ENCODE measurements at places on chromosomes 3 and 15. TPM values are rescaled to one million over a fixed set of nuclear protein-coding genes. Genes with fewer than 3 reads are reported as not detected.
A peak's percentile ranks its signal among the peaks of the same experiment; 100 is the strongest.

GRCh38 chr15:98070137-98070536 lies 109.6 kb downstream of the ARRDC4 start:
- DNase-seq, result no peak

- peak; percentile 33 for DNase-seq
These were observed 22.4 kb upstream of the CELF6 start for GRCh38 chr15:72342385-72342784.

DNA sequence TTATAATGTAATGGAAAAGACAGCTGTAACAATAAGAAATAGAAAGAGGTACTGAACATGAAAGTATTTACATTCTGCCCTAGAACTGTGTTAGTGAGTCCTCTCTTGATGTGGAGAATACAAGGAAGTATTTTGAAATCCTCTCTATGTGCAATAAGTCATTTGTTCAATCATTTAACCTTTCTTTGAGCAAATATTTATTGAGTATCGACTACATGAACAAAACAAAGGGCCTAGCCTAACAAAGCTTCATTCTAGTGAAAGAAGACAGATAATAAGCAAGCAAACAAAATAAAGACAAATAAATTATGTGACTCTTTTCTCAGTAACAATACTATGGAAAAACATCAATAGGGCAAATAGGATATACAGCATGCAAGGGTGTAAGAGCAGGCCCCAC lies 354.9 kb upstream of the ATP11B start:
- no peak for DNase-seq

GRCh38 chr3:124034016-124034843 lies 42.3 kb upstream of the ROPN1 start:
- peak; percentile 62 for DNase-seq

DNA sequence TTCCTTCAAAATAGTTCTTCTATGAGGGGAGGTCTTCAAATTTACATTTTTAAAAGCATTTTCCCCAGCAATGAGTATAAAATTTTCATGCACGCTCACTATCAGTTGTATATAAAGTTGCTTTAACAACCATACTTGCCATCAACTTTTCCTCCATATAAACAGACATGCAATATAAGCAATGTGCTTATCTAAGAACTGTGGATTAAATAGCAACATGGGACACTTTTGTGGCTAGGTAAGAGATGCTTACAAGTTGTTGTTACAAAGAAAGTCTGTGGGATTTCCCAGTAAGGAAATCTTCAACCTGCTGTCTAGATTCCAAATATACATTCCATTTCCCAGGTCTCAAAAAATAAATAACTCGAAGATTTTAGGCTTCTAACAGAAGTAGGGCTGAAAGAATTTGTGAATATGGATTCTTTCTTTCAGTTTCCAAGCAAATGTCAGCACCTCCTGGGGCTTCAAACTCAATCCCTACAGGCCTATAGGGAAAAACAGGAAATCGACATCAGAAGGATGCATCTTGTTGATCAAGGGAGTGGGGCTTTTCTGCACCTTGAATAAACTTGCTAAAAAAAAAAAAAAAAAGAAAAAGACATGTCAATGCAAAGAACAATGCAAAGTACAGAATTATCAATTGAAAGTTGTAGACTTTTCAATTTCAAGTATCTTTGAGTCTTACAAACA lies 16.1 kb downstream of the TNIK start:
- DNase-seq, result no peak

GRCh38 chr3:71104976-71105375 lies 478.6 kb downstream of the FOXP1 start:
- no peak for DNase-seq

DNA sequence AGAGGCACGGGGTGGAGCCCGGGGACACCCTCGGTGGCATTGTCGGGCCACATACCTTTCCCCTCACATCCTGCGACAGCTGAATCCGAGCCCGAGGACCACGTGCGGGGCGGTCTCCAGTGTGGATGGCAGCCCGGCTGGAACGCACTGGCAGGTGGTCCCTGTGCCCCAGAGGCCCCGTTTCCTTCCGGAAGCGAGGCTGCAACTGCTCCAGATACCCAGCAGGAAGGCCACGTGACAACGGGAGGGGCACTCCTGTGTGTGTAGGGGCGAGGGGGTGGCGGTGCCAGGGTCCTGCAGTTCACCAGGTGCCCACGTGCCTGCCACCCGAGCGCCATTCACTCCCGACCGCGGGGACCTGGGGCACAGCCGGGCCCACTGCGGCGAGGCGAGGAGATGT lies 44.1 kb downstream of the APH1B start:
- no peak for DNase-seq

DNA sequence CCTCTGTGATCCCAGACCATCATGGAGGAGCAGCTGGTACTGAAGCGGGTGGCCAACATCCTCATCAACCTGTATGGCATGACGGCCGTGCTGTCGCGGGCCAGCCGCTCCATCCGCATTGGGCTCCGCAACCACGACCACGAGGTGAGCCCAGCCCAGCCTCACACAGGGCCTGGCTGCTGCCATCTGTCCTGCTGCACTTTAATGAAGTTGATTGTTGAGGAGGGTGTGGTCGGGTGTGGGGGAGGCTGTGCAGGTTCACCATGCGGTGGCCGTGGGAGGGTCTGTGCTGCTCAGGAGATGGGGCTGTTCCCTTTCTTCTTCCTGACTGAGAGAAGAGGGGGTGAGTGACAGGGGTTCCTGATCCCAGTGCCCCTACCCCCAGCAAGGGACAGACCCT lies 30.6 kb downstream of the ACAD9 start:
- no peak for DNase-seq

GRCh38 chr3:31105438-31106077 lies 211.1 kb upstream of the GADL1 start:
- DNase-seq, result no peak

GRCh38 chr3:197105786-197106185 lies 76.2 kb upstream of the MELTF start:
- no peak for DNase-seq

- no peak for DNase-seq
These were observed 549.6 kb downstream of the ZIC1 start for GRCh38 chr3:147958754-147959153.

DNA sequence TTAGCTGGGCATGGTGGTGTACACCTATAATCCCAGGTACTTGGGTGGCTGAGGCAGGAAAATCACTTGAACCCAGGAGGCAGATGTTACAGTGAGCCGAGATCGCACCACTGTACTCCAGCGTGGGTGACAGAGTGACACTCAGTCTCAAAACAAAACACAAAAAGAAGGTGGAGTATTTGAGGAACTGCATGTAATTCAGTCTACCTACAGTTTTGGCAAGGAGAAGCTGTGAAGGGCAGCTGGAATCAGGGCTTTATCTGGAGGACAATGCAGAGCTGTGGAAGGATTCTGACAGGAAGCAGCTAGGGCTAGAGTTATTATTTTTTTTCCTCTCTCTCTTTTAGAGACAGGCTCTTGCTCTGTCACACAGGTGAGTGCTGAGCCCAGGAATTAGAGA lies 6.8 kb downstream of the H1-8 start:
- DNase-seq, result no peak

DNA sequence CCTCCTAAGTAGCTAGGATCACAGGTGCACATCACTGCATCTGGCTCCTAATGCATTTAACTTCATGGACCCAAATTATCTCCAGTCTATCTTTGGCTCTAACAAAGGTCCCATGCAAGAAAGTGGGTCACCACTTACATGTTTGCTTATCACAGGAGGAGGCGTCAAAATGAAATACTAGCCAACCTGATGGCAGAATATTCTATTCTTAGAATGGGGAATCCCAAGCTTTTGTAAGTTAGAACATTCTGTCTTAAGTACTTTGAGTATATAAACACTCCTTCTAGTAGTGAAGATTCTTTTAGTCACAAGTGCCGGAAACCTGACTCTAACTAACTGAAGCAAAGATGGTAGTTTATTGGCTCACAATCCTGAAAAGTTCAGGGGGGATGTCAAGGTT lies 72.0 kb upstream of the ADAMTS9 start:
- no peak for DNase-seq

DNA sequence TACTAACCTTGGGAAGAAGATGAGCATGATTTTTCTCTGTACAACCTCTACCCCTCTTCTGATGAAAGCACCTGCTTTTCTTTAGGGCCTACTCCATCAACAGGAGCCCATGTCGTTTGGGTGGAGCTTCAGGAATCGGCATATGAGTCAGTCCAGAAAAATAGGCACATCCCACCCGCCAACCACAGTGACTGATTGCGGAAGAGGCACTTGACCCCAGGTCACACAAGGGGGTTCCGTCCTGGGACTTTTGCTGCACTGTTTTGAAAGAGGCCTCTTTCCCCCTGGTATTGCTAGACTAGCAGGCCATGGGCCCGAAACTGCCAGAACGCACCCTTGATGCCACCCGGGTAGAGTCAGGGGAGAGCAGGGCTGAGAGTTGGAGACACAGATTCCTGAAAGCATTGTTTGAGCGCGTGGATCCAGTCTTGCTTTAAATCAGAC lies 19.3 kb upstream of the NRROS start:
- DNase-seq, result no peak

GRCh38 chr15:99238849-99239248 lies 10.5 kb downstream of the TTC23 start:
- DNase-seq, result no peak

GRCh38 chr3:134824791-134825190 lies 29.7 kb downstream of the EPHB1 start:
- peak; percentile 59 for DNase-seq

DNA sequence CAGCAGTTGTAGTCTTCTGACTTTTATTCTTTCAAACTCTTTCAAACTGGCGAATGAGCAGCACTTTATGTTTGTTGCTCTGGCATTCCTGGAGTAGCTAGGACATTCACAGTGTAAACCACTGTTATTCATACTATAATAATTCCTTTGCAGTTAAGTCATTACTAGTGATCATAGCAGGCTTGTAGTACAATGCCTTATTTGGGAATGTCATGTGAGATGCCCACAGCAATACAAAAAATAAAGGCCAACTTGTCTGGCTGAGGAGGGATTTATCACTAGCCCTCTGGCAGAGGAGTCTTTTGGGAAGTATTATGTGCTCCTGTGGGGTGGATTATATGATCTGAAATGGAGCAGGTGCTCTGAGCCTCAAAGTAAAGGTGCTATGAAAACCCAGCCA lies 197.2 kb downstream of the VGLL3 start:
- DNase-seq, result peak; percentile 27

GRCh38 chr3:69090021-69090420 lies 5.3 kb downstream of the ARL6IP5 start:
- no peak for DNase-seq

DNA sequence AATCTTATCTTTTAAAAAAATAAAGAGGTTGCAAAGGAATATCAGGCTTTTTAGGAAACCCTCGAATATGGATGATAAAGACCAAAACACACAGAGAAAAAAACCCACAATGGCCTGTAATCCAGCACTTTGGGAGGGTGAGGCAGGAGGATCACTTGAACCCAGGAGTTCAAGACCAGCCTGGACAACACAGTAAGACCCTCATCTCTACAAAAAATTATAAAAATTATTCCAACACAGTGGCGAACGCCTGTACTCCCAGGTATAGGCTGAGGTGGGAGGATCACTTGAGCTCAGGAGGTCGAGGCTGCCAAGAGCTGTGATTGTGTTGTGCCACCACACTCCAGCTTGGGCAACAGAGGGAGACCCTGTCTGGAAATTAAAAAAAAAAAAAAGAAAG lies 30.8 kb downstream of the RAF1 start:
- DNase-seq, result no peak

GRCh38 chr3:10574101-10574620 lies 68.8 kb upstream of the ATP2B2 start:
- no peak for DNase-seq

GRCh38 chr3:160106905-160107861 lies 118.0 kb upstream of the C3orf80 start:
- DNase-seq, result no peak

DNA sequence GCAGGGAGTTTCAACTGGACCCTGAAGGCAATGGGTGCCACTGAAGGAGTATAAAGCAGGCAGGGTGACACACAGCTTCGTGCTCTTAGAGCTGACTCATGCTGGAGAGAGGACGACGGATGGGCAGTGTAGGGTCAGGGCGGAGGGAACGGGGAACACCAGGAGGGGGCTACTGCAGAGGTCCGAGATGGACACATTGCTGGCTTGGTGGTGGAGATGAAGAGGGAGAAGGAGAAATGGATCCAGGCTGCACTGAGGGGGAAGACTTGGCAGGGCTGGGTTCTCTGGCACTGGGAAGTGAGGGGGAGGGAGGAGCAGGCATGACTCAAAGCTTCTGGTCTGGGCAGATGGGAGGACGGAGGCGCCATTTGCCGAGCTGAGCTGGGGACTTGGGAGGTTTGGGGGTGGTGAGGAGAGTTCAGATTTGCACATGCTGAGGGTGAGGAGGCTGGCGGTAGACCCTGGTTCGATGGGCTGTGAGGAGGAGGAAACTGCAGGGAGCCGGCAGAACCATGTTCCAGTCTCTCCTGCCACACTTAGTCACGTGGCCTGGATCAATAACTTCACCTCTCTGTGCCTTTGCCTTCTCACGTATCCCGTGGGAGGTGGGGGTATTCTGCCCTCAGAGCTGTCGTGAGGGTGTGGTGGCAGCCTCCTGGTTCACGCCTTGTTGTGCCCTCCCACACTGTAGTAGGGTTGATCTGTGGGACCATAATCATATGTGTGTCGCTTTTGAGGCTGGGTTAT lies 4.6 kb upstream of the KCTD6 start:
- peak; percentile 47 for DNase-seq

DNA sequence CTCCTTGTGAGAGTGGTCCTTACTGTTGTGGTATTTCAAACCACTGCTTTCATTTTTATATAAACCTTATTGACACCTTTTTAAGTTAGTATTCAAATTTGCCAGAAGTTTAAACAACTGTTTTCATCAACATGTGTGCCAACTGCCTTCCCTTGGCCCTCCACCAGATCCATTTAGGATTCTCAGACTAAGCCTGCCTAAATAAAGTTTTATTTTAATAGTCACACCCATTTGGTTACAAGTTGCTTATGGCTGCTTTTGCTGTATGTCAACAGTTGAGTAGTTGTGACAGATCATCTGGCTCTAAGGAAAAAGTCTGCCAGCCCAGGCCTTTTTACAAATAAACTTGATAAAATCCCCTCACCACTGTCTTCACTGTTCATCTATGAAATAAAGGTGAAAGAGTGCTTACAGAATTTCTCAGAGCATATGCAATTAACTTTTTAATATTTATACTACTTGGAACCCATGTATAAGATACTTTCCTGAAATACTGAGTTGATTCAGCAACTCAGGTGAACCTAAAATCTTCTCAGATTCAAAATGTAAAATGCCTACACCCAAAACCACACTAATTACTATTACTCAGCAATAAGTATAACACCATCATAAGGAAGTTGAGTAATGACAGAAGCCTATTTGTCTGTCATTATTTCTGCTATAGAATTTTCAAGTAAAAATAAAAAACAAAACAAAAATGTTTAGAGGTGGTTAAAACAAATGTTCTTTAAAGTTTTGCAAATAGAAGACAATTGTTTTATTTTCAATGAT lies 35.1 kb downstream of the PEAK1 start:
- DNase-seq, result no peak

- DNase-seq, result no peak
These were observed 19.6 kb downstream of the GYG1 start for GRCh38 chr3:149010966-149011365.

Gene MST1R
- polyA plus RNA-seq, result 1.6 TPM

Gene ARPP19
- 133 TPM for polyA plus RNA-seq

Gene TMCO5A
- not detected for polyA plus RNA-seq

Gene SYNPR
- 8.1 TPM for polyA plus RNA-seq

Gene CFAP100
- not detected for polyA plus RNA-seq

Gene ACKR2
- 1.6 TPM for polyA plus RNA-seq

Gene SPESP1
- not detected for polyA plus RNA-seq

Gene SLC51A
- not detected for polyA plus RNA-seq

Gene CDAN1
- polyA plus RNA-seq, result 7.9 TPM

Gene TFDP2
- 27.0 TPM for polyA plus RNA-seq

Gene KNL1
- 4.8 TPM for polyA plus RNA-seq

Gene FAM81A
- polyA plus RNA-seq, result 10.4 TPM

Gene IMPG2
- not detected for polyA plus RNA-seq

Gene RPL39L
- polyA plus RNA-seq, result 46.3 TPM
